ENCODE measurements at places on chromosomes 12 and 14.

DNA sequence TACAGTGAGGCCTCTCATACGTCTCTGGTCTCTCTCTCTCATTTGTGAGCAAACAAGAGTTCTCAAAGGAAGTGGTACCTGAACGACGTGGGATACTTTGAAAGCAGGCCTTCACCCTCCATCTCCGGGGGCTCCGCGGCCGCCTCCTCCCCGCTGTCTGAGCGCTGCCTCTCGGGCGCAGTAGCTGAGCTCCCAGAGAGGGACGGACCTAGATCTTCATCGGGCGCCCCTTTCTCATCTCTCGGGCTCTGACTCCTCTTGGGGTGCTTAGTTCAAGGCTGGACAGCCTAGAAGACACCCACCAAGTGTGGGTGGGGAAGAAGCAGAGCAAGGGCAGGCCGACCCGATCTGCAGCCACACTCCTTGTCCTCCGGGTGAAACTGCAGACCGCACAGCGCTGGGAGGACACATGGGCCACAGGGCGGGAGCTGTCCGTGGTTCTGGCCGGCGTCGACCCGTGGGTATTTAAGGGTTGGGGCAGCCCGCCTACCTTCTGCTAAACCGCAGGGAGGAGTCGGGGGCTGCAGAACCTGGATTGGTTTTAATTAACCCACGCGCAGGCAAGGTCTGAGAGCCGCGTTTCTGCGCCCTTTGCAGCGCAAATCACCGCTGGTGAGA lies 92.7 kb downstream of the PAH start:
- peak; percentile 73 for DNase-seq

- no peak for DNase-seq
Measured at GRCh38 chr12:5433845-5434646, 2.1 kb downstream of the NTF3 start.

DNA sequence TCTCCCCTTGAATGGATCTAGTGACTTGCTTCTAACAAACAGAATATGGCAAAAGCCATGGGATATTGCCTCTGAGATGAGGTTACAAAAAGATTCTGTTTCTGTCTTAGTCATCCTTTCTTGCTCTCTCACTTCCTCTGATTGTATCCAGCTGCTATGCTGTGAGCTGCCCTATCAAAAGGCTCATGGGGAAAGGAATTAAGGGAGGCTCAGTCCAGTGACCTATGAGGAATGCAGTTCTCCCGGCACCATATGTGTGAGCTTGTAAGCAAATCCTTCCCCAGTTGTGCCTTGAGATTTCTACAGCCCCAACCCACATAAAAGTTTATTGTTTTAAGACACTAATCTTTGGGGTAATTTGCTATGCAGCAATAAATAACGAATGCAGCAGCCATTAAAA lies 183.1 kb downstream of the KLHL28 start:
- no peak for DNase-seq

DNA sequence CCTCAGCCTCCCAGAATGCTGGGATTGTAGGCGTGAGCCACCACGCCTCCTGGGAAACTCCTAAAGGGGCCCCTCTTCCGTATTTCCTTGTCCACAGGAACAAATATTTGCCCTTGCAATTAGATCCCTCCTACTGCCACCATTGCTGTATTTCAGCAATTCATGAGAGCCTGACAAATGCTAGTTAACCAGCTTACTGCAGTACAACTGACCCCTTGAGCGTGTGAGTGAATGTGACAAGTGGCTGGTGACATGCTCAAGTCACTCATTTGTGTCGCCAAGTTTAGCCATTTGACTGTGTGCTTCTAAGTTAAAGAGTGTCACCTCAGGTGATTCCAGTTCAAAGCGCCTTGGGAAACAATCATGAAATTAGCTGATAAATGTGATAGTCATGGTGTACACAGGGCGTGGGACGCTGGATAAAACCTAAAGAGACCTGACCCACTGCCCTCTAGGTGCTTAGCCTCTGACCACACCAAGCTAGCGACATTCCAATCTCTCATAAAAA lies 56.1 kb upstream of the MAP1LC3B2 start:
- no peak for DNase-seq

GRCh38 chr14:99574099-99574880 lies 29.7 kb downstream of the CCDC85C start:
- DNase-seq = no peak

DNA sequence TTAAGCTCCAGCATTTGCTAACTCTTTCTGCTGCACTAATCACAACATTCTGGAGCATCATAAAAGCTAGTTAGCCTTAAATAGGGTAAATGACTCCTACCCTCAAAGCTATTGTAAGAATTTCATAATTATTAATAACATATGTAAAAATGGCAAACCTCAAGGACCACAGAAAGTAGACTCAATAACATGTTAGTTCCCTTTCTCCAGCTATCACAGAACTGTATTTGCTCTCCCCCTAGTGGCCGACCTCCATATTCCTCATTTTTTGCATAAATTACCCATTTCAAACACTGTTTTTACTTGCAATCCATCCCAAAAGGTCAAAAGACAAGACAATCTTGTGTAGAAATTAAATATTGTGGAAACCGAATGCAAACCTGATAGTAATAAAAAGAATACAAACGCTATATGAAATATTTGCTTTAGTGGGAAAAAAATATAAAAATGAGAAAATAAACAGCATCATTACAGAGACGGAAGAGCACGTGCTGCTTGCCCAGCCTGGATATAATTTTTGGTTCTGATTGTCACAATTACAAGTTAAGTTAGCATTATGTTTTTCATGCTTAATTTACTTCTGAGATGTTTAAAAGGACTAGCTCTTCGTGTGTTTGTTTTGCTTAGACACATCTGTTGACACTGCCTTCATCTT lies 97.9 kb downstream of the RERGL start:
- no peak for DNase-seq

- DNase-seq = no peak
Measured at GRCh38 chr14:50014809-50015430, 101.5 kb downstream of the VCPKMT start.

GRCh38 chr14:73047808-73048207 lies 10.5 kb upstream of the RBM25 start:
- DNase-seq = no peak

DNA sequence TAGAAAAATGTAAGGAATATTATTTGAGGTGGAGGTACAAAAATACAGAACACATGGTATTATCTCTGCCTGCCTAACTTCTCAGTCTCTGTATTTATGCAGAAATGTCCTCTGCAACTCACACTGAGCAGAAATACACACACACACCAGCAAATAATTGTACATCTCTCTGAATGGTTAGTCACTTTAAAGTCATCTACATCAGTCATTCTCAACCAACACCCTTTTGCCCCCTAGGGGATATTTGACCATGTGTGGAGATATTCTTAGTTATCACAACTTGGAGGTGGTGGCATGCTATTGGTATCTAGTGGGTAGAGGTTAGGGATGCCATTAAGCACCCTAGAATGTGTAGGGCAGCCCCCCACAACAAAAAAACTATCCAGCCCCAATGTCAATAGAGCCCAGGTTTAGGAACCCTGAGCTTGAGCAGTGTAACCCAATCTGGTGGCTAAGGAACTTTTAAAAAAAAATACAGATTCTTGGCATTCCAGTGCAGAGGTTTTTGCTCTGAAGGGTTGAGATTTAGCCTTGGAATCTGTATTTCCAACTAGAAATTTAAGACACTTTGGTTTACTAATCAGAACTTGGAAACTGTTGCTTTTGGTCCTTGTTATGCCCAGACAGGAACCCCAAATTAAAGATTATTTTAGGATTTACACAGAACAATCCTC lies 183.8 kb downstream of the TBX5 start:
- DNase-seq = no peak

GRCh38 chr12:27163048-27163715 lies 80.8 kb upstream of the C12orf71 start:
- no peak for DNase-seq

- peak; percentile 87 for DNase-seq
Measured at GRCh38 chr12:57175428-57176138, 28.2 kb upstream of the LRP1-AS start.
